ENCODE measurements at places on chromosomes 16 and 17. TPM values are rescaled to one million over a fixed set of nuclear protein-coding genes. Genes with fewer than 3 reads are reported as not detected.

DNA sequence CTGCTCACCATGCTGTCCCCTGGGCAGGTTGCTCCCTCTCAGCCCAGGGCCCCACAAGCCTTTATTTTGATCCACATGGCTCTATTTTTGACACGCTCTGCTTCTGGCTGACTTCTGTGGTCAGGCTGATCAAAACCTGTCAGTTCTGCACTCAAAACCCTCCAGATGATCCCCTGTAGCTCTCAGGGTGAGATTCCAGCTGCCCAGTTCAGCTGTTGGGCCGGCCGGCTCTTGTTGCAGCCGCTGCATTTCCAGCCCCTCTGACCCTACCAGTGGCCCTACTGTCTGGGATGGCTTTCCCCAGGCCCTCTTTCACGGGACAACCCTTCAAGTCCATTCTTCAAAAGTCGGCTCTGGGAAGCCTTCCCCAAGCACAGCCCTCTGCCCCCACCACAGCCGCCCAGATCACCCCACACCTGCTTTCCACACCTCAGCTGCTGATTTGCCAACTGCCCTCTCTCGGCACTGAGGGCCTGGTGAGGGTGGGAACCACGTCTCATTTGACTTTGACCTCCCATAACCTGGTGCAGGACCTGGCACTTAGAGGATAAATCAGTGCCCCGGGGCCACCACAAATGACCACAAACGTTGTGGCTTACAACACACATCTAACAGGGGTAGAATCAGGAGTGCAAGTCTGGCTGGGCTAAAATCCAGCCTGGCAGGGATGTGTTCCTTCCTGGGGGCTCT is 16.3 kb upstream of the CACNG4 start:
- DNase-seq, result no peak

GRCh38 chr16:4631444-4631843 is 6.8 kb downstream of the MGRN1 start:
- no peak for DNase-seq

DNA sequence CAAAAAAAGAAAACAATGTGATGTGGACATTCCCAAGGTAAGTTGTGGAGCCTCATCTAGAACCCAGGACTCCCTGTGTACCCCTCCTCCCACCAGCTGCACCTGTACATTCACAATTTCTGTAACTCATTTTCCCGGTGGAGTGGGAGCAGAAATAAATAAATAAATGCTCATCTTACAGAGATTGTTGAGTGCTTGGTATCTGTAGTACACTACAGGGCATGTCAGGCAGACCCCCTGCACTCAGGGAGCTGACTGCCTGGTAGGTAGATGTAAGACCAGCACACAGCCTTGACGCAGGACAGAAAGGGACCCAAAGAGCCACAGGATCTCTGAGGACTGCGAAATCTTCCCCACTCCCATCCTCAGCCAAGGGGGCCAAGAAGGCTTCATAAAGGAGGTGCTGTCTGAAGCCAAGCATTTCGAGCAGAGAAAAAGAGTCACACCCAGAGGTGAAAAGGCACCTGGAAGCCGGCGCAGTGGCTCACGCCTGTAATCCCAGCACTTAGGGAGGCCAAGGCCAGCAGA is 6.5 kb downstream of the EIF1 start:
- DNase-seq, result no peak

DNA sequence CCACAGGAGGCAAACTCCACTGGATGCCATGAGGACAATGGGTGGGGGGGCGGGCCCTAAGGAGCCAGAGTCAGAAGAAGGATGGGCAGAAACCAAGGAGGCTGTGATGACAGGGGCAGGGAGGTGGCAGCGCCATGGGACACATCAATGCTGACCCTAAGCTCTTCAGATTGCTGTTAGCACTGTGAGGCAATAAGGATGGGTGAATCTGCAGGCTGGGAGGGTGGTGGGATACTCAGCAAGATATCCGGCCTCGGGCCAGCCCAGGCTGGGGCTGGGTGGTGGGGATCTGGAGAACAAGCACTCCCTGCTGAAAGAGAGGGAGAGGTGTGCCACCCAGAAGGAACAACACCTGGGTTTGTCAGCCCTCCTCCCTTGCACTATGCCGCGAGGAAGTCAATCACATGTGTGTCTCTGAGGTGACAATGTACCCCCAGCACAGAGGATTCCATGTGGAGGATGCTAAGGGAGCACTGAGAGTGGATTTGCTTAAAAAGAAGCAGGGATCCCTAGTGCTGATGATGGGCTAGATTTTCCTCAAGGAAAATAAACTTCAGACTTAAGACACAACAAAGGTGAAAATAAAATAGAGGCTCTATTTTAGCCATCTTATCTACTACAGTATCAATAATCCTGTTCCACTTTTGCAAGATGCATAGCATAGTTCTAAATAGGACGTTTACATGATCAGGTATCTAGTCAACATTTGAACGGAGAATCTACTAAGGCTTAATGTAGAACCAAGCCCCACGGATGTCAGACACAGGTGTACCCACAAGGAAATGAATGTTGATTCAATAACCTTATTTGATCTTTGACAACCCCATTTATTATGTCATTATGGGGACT is 22.6 kb downstream of the SMPD3 start:
- no peak for DNase-seq

- no peak for DNase-seq
These were observed 74.5 kb downstream of the SEC14L1 start for GRCh38 chr17:77215281-77215680.

GRCh38 chr17:40541060-40541872 is 24.0 kb downstream of the CCR7 start:
- DNase-seq, result no peak

- no peak for DNase-seq
These were observed 7.6 kb downstream of the XPO6 start for GRCh38 chr16:28204204-28204603.

- DNase-seq, result no peak
These were observed 404.6 kb downstream of the SLC39A11 start for GRCh38 chr17:72687886-72688285.

DNA sequence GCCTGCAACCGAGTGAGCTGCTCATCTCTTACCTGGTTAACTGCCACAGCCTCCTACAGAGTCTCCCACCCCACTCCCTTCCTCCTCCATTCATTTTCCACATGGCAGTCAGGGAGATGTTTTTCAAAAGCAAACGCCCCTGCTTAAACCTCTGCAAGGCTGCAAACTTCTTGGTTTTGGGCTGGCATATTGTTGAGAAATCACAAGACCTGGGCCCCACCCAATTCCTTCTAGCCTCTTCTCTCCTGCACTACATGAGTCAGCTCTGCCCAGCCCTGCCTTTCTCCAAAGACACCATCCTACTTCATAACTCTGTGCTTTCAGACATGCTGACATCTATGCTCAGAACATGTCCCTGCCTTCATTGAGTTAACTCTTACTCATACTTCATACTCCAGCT is 136.1 kb downstream of the SPACA3 start:
- no peak for DNase-seq

- no peak for DNase-seq
These were observed 55.4 kb downstream of the ADCY9 start for GRCh38 chr16:4060823-4061222.

GRCh38 chr17:45115871-45116270 is 16.4 kb downstream of the PLCD3 start:
- no peak for DNase-seq

GRCh38 chr16:89693289-89693731 is 6.8 kb downstream of the CDK10 start:
- DNase-seq, result no peak

- DNase-seq, result no peak
These were observed 1.9 kb downstream of the GLIS2 start for GRCh38 chr16:4317532-4318450.

DNA sequence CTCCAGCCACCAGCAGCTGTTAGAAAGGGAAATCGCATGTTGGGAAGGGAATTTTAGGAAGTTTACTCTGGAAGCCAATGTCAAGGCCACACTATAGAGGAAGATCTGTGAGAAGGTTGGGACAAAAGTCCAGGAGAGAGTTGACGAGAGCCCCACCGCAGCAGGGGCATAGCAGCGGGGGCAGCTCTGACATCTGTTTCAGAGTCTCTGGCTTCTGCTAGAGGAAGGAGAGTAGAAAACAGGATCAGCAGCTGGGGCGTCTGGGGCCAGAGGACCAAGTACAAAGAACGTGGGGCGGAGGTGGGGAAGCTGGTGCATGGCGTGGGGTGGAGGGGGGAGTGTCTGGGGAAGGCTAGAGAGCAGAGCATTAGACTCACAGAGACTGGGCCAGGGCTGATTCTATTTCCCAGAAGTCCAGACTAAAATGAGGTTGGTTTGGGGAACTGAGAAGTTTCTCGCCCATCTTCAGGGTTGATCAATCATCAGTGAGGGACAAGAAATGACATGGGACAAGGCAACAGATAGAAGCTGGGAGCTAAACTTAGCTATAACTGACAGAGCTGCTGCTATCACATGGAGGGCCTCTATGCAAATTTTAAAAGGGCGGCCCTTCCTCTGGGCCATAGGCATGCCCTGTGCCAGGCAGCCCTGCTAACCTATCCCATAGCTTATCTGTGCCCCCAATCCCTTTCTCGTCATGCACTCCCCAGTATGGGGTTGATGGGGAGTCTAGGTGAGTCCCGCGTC is 1.2 kb downstream of the RABEP2 start:
- no peak for DNase-seq

DNA sequence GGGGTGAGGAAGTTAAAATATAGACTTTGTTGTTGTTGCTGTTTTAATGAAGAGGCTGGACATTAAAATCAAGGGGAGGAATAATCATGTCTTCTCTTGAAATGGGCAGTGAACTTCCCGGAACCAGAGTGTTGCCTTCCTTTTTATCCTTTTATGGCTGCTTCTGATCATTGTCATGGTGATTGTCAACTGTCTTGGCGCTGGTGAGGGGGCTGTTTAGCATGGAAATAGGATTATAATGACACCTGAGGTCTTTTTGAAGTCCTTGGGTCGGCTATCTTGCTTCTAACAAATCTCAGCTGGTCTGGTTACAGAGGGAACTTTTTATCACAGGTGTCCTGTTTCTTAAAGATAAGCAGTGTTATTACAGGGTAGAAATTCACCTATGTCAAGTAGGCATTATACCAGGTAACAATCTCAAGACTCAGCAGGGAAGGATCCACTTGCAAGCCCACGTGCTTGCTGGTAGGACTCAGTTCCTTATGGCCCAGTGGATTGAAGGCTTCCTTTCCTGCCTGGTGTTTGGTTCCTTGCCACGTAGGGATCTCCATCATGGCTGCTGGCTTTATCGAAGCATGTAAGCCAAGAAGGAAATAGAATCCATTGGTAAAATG is 349.3 kb downstream of the WWOX start:
- DNase-seq, result no peak

The DYNLRB2 gene
- total RNA-seq, result not detected

The CCL4L2 gene
- total RNA-seq, result 0.25 TPM

The CCL1 gene
- total RNA-seq, result not detected

The CHST6 gene
- not detected for total RNA-seq

The OR1D5 gene
- not detected for total RNA-seq

The NAGS gene
- total RNA-seq, result 0.14 TPM

The TRIM16 gene
- total RNA-seq, result 5.6 TPM

The LHX1 gene
- total RNA-seq, result not detected

The ETV4 gene
- not detected for total RNA-seq

The YBX2 gene
- 0.56 TPM for total RNA-seq
